ENCODE measurements at places on chromosomes 16 and 17.

DNA sequence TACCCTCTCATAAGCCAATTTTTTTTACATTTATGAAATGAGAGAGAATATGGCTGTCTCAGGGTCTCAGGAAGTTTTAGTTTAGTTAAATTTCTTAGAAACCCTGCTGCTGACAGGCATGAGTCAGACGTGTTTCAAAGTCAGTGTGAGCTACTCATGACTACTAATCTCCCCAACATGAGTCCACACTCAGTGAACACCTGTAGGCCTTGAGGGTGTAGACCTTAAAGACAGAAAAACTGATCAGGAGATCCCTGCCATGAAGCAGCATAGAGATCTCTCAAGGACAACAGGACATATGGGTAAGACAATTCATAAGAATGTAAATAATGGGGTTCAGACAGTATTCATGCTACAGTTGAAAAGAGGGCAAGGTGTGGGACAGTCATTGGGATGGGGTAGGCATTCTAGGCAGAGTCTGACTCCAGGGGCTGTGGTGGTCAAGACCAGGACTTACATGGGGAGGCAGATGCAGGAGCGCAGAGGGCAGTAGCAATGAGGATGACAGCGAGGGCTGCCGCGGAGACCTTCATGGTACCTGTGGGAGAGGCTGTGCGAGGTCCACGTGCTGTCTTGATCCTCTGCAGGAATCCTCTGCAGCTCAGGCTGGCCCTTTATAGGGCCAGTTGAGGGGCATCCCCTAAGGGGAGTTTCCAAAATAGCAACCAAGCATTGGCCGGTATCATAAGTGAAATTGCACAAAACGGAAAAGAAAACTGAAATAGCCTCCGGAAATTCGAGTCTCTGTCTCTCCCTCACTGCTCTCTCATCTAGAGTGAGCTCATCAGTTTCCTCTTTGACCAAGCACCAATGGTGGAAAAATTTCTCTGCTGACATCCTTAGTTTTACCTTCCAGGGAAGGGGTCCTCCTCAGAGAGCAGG, at the start of gene CCL5:
Gene CCL5 (minus strand): TSS at position 588 of the 882 bp plus-strand sequence.
- no peak for DNase-seq

- no peak for DNase-seq
These were observed 72.7 kb downstream of the N4BP1 start for GRCh38 chr16:48537275-48537674.

DNA sequence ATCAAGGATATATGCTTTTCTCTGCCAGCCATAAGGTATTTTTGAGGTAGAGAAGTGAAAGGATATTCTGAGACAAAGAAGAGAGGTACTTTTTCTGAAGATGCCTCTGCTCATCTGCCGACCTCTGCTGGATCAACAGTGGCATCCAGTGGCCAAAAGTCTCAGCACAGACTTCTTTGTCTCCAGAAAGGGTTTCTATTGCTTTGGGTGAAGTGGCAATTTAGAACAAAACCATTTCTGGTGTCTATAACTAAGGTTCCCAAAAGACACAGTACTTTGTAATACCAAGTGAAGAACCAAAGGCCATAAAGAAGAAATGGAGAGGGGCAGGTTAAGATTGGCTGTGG, 155.2 kb upstream of the C17orf78 start:
- peak; percentile 40 for DNase-seq

DNA sequence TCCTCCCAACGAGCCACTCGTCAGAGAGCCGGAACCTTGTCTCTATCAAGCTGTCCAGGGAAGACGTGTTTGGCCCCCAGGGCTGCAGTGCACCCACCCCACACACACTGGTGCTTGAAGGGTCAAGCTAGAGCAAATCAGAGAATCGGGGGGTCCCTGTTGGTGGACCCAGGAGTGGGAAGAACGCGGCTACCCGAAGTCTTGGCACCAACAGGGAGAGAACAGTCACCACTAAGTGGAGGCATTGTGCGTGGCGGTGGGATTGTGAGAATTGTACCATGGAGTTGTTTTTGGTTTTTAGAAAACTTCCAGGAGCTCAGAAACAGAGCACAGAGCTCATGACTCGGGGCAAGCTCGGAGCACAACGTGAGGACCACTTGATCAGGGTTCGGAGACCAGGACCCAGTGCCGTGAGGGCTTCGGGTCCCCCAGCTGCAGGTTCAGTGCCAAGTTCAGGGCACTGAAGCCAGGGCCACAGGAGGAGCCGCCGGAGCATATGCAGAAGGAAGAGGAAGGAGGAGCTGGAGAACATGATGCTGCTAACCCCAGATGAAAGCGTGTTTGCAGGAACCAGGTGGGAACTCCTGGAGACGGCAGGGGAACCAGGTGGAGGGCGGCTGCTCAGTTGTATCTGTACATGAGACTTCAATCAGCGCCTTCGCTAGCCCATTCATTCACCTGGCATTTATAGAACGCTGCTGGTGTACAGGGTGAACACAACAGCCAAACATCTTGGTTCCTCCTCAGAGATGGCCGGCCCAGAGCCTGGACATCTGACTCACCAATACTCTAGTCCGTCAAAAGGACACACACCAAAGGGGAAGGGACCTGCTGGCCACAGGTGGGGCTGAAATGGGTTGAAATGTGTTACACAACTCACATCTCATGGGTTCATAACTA, 42.8 kb downstream of the METRNL start:
- no peak for DNase-seq

DNA sequence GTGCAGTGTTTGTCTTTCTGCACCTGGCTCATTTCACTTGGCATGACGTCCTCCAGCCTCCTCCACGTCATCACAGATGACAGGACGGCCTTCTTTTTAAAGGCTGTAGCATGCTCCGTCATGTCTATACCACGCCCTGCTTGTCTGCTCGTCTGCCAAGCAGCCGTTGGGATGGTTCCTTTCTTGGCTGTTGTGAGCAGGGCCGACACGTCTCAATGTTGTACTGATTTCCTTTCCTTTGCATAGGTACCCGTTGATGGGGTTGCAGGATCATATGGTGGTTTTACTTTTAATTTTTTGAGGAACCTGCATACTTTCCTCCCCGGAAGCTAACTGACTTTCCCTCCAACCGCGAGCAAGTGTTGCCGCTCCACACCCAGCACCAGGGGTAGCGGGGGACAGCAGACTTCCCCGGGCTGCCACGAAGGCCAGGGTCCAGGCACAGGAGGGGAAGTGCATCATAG, 212.2 kb upstream of the ZNF469 start:
- DNase-seq = no peak

GRCh38 chr17:67211742-67212141, 33.3 kb downstream of the HELZ start:
- DNase-seq = no peak

DNA sequence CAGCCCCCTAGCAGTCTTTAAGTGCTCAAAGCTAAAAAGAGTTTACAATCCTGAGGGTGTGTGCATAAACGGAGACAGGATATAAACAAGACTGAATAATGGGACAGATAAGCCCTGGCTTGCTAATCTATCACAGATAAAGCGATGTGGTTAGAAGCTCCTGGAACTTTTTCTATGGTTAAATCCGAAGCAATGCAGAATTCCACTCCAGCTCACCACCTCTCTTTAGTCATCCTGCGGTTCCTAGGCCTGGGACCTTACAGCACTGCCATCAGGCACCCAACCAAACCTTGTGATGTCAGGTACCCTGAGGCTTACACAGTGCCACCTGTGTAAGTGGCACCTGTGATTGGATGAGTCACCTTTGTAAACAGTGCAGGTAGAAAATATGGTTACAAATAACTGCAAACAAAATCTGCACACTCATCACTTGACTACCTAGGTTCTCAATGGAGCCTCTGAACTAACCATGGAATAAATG, 31.5 kb upstream of the B4GALNT2 start:
- DNase-seq = no peak
